ENCODE measurements at places on chromosomes 7 and 10.

DNA sequence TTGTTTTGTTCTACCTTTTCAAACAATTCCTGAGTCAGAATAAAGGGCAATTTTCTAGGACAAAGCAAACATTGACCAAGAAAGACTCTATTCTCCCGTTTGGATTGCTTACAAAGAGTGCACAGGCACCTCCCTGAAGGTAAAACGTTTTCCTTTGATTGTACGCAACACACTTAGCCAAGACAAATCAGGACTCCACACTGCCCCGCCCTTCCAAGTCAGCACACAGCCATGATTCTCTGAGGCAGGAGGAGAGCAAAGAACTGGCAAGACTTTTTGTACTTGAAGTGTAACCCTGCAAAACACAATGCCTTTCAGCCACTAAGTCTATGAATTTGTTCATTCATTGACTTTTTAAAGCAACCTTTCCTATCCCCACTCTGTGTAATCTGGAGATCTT lies 85.0 kb upstream of the FAM180A start:
- DNase-seq, result no peak

DNA sequence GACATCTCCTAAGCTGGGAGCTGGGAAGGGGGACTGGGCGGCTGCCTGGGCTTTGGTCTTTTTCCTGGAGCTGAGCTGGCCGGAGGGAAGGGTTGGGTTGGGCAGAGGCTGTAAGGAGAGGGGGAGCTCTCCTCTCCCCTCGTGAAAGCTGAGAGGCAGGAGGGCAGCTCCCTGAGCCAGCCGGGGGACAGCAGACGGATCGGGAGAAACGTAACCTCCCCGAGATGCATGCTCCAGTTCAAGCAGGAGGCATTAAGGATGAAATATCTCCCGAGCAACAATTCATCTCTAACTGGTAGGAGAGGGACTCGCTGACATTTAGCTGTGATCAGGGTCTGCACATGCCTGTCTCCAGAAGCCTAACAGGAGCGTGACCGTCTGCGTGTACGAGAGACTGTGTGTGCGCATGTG lies 19.9 kb upstream of the LBX1 start:
- no peak for DNase-seq

DNA sequence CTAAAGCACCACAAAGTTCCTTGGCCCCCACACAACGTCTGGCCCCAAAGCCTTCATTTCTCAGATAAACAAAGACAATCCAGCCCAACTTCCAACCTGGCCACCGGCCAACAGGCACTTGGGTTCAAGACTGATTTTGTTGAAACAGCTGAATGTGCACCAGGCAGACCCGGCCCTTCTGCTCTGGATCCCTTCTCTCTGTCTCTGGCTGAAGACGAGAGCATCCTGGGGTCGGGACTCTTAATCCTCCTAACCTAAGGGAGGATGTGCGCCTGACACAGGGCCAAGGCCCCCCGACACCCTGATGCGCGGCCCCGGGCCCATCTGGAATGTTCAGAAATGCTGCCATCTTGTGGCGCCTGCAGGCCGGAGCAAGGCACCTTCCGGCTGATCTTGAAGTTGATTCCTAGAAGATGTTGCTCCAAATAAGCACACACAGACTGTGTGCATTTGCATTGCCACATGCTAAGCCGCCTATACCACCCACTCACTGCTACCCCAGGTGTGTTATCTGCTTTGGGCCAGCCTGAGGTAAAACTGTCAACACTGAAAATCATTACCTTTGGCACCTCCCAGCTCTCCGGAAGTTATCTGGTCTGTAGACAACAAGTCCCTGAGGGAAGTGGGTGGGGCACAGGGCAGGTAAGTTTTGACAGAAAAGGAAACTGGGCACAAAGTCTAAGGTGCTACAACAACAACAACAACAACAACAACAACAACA lies 98.4 kb upstream of the HABP2 start:
- peak; percentile 1 for DNase-seq

- DNase-seq, result no peak
These were observed 585.8 kb downstream of the GATA3 start for GRCh38 chr10:8640301-8640700.

DNA sequence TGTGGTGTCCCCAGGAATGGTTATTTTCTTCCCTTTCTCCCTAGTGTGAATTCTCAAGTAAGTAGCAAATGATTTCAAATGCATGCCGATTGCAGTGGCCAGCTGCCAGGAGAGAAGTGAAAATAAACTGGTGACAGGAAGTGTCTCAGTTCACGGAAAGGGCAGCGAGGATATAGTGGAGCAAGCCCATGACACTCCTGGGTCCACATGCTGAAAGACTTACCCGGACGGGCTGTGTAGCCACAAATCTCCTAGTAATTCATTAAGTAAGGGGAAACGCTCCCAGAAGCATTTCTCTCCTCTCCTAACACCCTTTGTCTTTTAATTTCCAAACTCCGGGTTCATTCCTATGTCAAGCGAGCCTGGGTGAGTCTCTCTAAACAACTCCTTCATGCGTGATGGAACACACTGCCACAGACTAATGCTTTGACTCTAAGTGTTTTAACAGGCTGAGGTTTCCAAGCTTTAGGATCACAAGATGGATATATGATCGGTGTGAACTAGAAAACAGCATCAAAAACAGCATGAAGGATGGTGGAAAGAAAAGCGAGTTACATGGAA lies 125.6 kb downstream of the CYP26A1 start:
- no peak for DNase-seq
